Stimulated activated CD4-positive, alpha-beta T cell treated with anti-CD3 and anti-CD28 coated beads, Interleukin-1b, Interleukin-23, amount 100 ng/mL, for 24 hours (primary cell): ENCODE measurements at places on chromosomes 2 and 18.
A peak's percentile ranks its signal among the peaks of the same experiment; 100 is the strongest.

DNA sequence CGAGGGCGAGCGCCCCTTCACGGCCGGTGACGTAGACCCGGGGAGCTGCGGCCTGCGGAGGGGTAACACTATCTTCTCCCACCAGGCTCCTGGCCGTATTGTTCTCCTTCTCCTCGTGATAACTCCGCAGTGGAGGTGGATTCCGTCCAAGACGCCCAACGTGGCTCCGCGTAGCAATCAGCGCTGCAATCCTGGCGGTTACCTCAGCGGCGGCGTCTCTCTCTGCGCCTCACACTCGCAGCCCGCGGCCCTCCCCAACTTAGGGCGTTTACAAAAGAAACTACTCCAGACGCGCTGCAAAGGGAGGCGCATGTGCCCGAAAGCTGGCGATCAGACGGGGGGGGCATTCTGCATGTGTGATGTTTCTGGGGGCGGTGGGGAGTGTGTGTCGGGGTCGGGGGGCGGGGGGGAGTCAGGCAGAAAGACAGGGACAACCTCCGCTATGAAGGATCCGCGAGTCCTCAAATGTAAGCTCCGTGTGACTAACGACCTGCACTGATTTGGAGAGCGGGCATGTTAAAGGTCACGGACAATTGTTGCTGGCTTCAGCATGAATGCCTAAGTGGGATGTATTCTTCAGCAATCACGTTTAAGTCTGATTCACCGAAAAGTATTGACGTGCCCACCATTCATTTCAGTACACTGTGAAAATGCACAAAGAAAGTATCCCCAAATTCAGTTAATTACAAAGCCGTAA lies 1.3 kb upstream of the ZNF516 start:
- no peak for DNase-seq

- DNase-seq, result peak; percentile 20
Measured at GRCh38 chr18:77207540-77207939, 42.1 kb upstream of the GALR1 start.

- DNase-seq, result no peak
Measured at GRCh38 chr2:153196378-153197058, 282.0 kb downstream of the RPRM start.

- DNase-seq, result no peak
Measured at GRCh38 chr2:207126724-207127308, 38.9 kb downstream of the KLF7 start.

DNA sequence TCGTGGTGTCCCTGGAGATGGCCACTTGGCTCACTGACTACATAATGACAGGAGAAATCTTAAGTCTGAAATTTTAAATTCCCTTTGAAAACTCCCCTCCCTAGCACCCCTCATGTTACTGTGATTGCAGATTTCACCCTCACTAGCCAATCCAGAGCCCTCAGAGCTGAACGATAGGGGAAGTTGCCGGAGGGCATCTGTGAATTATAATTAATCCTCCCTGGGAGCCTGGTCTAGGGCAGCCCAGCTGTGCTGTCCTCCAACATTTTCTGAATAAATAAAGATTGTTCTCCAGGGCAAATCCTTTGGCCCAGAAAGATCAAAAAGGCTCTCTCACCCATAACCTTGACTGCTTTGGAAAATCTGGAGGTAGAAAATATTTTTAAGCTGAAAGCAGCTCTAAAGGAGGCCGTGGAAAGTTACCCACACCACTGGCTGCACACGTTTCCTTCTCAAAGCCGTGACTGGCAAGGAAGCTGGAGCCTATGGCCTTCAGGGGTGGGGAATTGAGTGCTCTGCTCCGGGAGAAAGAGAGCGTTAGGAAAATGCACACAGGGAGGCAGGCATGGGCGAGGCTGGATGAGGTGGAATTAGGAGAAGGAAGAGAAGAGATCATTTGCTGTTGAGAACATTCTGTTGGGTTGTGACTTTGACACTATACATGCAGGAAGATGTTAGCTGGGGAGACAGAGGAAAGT lies 68.9 kb upstream of the CNGA3 start:
- no peak for DNase-seq

- no peak for DNase-seq
Measured at GRCh38 chr2:96727431-96727830, 12.4 kb downstream of the LMAN2L start.

DNA sequence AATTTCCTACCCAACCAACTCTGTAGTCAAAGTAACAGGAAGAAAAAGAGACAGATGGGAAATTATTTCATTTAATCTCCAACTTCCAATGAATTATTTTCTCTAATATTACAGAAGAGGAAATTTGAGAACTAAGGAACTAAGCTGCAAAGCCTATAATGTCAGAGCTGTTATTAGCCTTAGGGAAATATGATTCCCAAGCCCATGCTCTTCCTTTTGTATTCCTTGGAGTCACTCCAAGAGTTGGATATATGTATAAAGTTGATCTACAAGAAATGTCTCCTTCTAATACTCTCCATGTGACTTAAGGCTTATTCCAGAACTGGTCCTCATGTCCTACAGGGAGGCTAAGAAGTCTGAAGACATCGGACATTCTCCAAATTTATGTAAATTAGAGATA lies 31.6 kb upstream of the VWC2L start:
- DNase-seq, result no peak

GRCh38 chr2:101545950-101546349 lies 71.0 kb upstream of the RFX8 start:
- DNase-seq, result no peak

DNA sequence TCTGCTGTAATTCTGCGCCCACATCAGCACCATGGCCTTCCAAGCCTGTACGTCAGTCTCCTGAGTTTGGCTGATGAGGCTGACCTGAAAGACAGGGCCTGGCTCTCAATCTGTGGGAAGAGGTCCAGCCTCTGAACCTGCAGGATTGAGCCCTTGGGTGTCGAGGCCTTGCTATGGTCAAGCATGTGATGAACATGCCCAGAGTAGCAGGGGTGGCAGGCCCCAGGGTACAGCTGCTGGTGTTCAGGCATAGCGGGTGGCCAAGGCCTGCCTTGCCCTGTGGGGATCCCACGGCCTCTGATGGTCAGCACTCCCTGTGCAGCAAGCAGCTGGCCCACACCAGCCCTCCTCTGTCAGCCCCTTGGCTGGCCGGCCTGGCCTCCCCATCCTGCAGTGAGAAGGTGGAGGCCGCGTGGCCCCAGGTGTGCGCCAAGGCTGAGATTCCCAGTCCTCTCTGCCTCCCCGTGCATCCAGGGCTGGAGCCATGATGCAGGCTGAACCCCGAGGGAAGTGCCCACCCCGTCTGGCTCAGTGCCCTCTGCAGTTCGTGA lies 298.4 kb downstream of the NDUFA10 start:
- no peak for DNase-seq

GRCh38 chr18:26307161-26307773 lies 81.0 kb downstream of the TAF4B start:
- no peak for DNase-seq

DNA sequence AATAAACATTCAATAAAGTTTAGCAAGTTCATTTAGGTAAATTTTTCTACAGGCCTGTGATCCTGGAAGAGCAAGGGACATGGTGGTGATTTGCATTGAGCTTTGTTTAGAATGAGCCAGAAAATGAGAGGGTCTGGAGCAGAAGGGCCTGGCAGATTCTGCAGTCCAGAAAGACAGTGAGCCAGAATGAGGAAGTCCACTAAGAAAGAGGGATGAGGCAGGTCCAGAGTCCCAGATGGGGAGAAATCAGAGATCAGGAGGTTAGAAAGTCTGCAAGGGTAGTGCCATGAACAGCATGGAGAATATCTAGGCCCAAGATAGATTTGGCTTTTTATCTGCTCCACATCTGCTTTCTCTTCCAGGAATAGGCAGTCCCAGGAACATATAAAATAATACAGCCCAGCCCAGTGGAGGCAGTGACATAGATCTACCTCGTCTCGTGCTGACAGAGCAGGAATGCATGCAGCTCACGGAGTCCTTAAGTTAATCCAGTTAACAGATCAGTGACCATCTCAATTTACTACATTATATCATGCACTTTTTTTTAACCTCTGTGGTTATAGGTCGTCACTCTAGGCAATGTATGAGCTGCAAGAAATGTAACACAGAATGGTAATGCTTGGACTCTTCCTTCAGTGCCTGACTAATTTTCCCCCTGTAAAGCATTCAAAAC lies 429.0 kb downstream of the SUCLG1 start:
- DNase-seq, result no peak

DNA sequence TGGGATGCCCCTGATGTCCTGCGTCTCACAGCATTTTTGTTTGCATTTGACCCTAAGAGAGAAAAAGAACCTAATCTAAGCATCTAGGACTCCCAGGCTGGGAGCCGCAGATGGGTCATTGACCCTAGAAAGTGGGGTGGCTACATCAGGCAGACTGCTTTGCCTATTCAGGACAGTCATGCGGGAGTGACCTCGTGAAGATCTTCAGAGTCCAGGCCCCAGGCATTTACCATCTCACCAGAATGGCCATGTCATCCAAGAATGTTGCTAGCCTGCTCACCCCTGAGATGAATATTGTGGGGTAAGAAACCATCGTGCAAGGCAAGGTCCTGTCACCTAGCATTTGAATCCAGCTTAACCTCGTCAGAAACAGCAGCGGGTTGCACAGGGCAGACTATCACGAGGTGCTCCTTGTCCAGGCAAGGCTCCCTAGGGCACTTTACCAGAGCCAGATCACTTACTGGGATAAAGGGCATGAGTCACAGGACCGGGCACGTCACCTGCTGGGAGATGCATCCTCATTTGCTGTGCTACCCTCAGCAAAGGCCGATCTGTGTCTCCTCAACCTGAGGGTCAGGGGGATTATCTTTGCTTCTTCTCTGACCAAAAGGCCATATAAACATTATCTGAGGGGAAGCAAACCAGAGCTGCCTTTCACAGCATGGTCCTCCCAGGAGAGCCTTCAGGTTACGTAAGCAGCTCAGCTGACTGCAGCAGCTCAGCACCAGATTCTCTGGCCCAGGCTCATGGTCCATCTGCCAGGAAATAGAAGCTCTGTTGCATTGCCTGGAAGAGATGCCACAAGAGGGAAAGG lies 162.3 kb downstream of the ACKR3 start:
- no peak for DNase-seq

GRCh38 chr18:57836557-57836956 lies 33.4 kb upstream of the ATP8B1 start:
- no peak for DNase-seq

- DNase-seq, result no peak
Measured at GRCh38 chr18:6994771-6995430, 122.7 kb downstream of the LAMA1 start.

GRCh38 chr2:236352761-236353593 lies 88.8 kb upstream of the ASB18 start:
- DNase-seq, result no peak

DNA sequence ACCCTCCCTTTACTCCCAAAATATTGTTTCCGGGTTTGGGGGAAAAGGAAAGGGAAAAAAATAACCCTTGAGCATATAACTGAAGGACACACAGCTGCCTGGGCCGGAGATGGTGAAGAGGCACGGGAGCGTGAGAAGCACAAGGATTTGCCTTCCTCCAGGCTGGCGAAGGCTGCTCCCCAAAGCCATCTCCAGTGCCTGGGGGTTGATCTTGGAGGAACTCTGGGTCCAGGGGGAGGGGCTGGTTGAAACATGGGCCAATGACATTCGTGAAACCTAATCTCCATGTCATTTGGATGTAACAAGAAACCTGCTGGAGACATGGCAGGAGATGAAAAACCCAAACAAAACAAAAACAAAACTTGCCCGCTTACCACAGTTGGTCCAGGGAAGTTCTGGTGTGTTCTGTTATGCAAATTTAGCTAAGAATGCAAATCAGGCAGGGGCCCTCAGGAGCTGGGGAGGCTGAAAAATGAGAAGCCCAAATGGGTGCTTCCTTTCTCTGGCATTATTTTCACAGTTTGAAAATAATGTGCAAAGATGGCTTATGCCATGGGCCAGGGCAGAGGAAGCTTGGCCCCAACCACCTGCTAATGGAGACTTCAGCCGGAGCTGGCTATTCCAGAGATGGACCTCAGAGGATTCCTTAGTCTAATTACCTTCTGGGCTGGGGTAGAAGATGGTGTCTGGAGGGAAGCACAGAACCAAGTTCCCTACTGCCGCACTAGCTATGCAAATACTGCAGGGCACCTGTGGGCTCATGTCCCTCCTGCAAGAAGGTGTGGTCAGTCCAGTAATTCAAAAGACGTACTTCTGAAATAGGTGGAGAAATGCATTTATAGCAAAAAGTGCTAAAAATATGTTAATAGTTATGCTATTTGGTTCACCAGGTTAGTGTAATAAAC lies 180.9 kb downstream of the BCL2 start:
- no peak for DNase-seq

DNA sequence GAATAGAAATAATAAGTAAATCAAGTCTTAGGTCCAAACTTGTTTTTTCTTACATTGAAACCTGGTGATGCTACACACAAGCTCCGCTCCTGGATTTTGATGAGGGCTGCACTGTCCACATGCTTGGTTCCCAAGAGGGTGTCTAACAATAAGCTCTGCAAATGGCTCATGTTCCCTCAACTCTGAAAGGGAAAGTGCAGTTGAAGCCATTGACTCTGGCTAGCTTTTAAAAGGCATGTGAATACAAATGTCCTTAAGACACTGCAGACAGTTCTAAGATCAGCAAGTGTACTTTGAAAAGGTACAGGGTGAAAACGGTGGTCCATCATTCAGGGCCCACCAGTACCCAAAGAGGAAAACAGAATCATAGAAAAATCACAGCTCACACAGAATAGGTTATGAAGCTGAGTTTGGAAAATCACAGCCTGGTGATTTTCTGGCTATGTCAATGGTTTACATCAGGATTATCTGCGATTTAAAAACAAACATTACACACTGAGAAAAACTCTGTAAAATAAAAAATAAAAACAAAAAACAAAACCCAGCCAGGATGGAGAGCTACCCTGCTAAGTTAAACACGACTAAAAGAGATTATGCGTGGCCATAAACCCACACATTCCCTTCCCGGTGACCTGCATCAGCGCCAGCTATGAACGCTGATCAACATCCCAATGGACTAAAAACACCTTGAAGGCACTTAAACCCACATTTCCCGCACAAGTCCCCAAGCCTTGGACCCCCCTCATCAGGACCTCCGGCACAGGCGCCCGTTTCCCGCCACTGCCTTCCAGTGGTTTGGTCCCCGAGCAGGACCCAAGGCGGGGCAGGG lies 554 bp downstream of the PFN4 start:
- DNase-seq, result no peak

DNA sequence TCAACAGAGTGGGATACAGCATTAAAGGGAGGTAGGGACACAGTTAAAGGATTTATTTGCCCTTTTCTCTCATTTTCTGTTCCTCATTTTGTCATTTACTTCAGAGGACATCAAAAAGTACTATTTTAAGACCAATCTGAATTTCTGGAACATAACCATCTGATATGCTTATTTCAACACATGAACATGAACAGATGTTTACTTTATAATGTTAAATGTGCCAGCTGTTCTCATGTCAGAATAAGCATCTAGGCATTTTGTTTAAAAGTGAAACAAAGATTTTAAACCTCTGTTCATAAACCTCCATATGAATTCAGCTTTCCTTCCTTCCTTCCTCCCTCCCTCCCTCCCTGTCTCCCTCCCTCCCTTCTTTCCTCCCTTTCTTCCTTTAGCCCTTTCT lies 677.7 kb downstream of the CNTNAP5 start:
- DNase-seq, result no peak

GRCh38 chr2:94861308-94862152 lies 9.7 kb upstream of the TEKT4 start:
- DNase-seq, result no peak
